ENCODE measurements at places on chromosomes 4 and X. TPM values are rescaled to one million over a fixed set of nuclear protein-coding genes. Genes with fewer than 3 reads are reported as not detected.

- DNase-seq: no peak
Observed at GRCh38 chr4:38149472-38149996, 189.3 kb downstream of the PTTG2 start.

GRCh38 chr4:152467101-152467500, 68.8 kb downstream of the FBXW7 start:
- no peak for DNase-seq

DNA sequence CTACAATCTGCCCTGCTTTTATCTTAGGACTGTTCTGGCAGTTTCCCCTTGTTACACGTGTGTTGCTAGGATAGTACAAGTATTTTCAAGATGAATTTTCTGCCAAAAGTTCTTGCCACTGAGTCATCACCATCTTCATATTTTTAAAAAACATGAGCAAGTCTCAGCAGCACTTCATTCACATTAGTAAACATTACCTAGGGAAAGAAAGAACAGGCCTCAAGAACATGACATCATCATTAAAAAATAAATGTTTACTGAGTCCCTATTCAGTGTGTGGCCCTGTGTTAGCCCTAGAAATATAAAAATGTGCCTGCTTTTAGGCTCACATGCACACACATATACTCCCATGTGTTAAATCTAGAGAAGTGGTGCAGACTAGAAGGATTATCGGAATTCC, 18.7 kb upstream of the GPC3 start:
- DNase-seq: no peak

- DNase-seq: no peak
Observed at GRCh38 chr4:91989914-91990313, 313.9 kb upstream of the GRID2 start.

The BMP15 gene
- total RNA-seq: not detected

GRCh38 chr4:77084019-77084639, 8.3 kb upstream of the CCNI start:
- DNase-seq: no peak

DNA sequence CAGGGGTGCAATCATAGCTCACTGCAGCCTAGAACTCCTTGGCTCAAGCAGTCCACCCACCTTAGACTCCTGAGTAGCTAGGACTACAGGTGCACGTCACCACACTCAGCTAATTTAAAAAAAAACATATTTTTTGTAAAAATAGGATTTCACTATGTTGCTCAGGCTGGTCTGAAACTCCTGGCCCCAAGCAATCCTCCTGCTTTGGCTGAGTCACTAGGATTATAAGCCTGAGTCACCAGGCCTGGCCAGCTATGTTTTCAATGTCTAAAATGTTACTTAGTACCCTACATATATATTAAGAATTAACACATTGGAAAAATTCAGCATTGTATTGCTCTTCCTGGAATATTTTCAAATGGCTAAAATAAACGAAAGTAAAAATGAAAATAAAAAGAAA, 37.5 kb downstream of the PNPLA4 start:
- DNase-seq: no peak
